Naive thymus-derived CD8-positive, alpha-beta T cell (primary cell): ENCODE measurements at places on chromosomes 1 and 21. TPM values are rescaled to one million over a fixed set of nuclear protein-coding genes. Genes with fewer than 3 reads are reported as not detected.

DNA sequence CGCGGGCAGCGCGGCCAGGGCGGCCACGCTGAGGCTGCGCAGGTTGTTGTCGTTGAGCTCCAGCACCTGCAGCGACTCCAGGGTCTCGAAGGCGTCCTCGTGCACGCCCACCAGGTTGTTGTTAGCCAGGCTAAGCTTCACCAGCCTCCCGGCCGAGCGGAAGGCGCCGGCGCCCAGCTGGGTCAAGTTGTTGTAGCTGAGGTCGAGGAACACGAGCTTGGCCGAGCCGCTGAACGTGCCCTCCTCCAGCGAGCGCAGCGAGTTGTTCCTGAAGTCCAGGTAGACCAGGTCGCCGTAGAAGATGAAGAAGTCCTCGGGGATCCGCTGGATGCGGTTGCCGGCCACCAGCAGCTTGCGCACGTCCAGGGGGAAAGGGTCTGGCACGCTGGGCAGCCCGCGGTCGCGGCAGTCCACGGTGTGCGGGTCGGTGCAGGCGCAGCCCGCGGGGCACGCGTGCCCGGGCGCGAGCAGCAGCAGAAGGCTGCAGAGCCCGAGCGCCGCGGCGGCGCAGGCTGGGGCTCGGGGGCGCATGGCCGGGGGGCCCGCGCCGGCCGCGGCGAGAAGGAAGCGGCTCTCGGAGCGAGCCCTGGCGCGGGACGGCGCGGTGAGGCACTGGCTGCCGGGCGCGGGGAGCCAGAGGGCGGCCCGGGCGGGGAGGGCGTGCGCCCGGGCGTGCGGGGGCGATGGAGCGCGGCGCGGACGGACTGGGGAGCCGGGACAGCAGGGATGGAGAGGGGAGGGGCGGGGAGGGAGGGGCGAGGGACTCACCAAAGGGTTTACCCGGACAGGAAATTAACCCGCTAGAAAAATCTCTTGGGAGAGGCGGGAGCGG is 524 bp downstream of the LRRC38 start:
- no peak for DNase-seq

DNA sequence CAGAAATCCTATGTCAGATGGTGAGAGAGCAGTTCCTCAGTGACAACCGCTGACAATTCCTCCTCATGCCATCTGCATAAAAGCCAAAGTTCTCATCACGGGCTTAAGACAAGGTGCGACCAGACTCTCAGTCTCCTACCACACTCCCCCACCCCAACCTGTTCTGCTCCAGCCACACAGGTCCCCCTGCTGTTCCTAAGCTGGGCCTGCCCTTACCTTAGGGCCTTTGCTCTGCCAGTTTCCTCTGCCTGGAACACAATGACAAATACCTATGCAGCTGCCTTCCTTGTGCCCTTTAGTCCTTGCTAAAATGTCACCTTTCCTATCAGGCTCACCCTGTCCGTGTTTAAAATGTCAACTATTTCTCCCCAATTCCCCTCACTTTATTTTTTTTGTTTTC is 382.2 kb downstream of the NTNG1 start:
- DNase-seq, result no peak

DNA sequence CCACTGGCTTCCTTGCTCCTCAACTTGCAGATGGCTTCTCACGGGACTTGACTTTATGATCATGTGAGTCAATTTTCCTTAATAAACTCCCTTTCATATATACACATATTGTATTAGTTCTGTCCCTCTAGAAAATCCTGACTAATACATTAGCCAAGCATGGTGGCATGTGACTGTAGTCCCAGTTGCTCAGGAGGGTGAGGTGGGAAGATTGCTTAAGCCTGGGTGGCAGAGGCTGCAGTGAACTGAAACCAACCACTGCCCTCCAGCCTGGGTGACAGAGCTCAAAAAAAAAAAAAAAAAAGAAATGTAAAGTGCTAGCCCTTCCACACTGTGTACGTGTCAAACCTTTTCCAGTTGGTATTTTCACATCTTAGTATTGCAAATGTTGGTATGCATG is 857.0 kb downstream of the LTN1 start:
- no peak for DNase-seq

NMNAT2 gene
- total RNA-seq, result not detected

APP gene
- total RNA-seq, result 33.8 TPM

OR2T11 gene
- not detected for total RNA-seq
